ENCODE measurements at places on chromosomes 16 and 17.

- DNase-seq: no peak
These were observed 6.6 kb upstream of the BMERB1 start for GRCh38 chr16:15427648-15428239.

GRCh38 chr16:66746048-66746447 lies 5.4 kb downstream of the DYNC1LI2 start:
- no peak for DNase-seq

DNA sequence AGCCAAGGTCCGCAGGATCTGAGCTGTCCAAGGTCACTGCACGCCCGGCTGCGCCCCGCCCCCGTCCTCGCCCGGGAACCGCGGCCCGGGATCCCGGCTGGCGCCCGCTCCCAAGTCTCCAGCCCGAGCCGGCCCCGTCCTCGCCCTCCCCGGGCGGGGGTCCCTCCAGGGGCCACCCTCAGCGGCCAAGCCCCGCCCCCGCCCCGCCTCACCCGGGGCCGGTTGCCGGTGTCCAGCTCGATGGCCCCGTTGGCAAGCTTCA lies 216 bp downstream of the VPS9D1 start:
- DNase-seq: no peak

DNA sequence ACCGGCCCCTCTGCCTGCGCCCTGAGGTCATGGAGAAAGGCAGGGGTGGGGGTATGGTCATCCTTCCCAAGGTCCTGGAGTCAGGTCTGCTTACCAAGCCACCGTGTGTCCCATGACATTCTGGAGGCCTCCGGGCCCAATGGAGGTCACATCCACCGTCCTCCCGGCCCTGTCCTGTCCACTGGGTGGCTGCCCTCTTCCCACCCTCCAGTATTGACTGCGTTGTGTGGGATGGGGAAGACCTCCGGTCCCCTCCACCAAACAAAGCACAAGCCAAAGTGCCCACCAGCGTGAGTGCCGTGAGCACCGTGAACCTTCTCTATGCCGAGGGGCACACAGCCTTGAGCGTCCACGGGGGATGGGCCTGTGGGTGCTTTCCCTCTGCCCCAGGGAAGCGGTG lies 37.2 kb downstream of the LMF1 start:
- DNase-seq: no peak

GRCh38 chr16:2199621-2200139 lies 3.3 kb upstream of the CASKIN1 start:
- no peak for DNase-seq

DNA sequence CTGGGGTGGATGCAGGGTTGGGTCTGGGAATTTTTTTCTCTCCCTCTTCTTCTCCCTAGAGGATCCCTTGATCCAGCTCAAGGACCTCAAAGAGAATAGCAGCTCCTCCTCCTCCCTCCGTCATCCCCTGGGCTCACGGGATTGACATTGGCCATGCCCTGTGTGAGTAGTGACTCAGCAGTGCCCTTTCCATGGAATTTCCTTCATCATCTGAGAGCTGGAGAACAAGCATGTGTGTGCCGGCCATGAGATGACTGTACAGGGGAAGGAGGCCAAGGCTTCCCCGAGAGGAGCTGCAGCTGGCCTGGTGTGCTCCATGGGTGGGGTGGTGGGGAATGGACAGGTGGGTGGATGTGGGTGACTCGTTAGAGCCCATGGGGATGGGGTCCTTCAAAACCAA lies 8.9 kb upstream of the WSCD1 start:
- DNase-seq: no peak

DNA sequence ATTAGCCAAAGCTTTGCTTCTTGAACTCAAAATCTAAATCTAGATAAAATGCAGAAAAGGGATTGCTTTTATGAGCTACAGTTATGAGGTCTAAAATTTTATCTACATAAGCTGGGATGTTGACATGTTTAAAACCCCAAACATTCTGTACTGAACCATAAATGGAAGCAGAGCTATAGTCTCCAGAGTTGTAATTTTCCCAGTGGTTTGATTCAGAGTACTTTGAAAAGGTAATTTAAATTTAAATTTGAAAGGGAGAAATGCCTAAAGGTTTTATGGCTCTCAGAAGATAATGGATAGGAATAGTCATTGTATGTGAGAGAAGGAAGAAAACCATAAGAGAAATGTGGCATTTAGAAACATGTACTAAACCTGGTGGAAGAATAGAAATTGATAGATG lies 163.2 kb downstream of the PPM1E start:
- no peak for DNase-seq

DNA sequence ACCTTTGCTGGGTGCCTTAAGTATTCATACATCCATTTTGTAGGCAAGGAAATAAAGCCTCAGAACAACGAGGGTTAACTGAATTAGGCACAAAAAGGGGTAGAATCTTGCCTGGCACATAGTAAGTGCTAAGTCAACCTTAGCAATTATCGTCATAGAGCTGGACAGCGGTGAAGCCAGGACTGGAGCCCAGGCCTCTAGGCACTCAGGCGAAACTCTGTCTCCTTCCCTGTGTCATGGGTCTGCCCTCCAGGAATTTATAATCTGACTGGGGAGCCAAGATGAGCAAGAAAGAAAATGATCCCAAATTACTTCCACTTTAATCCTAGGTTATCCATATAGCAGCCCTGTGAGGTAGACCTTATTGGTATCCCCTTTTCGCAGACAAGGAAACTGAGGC lies 61.4 kb downstream of the KATNIP start:
- DNase-seq: no peak

- DNase-seq: no peak
These were observed 2.7 kb downstream of the CLUAP1 start for GRCh38 chr16:3503523-3503922.

DNA sequence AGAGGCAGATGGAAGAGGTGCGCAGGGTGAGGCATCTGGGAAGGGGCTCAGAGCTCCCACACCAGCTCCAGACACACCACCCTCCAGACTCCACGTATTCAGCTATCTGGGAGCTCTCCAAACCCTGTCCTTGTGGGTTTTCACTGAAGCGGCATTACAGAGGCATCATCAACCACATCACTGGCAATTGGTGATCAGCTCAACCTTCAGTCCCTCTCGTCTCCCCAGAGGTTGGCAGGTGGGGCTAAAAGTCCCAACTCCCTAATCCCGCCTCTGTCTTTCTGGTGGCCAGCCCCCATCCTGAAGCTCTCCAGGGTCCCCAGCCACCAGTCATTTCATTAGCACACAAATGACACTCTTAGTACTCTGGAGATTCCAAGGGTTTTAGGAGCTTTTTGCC lies 123.9 kb downstream of the KCNJ12 start:
- DNase-seq: no peak

DNA sequence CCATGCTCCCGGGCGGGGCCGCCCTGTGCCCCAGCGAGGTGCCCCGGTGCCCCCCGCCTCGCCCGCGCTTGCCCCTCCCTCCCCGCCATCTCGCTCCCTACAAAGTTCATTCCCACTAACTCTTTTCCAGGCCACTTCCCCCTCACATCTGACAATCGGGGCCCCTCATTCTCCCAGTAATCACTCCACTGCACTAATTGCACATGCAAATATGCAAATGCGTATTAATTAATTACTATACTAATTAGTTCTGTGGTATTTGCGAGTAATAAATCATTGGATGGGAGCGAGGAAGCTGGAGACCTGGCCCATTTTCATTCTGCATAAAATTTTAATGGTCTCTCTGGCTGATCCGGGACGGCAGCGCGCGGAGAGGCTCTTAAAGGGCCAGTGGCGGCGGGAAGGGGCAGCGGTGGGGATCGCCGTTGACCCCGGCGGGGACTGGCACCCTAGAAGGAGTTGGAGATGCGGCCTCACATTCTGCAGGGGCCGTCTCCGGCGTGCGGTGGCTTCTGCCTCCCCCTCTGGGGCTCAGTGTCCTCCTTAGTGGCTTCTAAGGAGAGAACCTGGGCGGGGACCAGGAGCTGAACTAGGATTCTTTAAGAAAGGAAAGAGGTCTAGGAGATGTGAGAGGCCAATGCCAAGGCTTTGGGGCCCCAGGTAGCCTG lies 8.4 kb upstream of the PPP1R1B start:
- no peak for DNase-seq

- no peak for DNase-seq
These were observed 24.4 kb downstream of the TNFRSF13B start for GRCh38 chr17:16947470-16947869.

DNA sequence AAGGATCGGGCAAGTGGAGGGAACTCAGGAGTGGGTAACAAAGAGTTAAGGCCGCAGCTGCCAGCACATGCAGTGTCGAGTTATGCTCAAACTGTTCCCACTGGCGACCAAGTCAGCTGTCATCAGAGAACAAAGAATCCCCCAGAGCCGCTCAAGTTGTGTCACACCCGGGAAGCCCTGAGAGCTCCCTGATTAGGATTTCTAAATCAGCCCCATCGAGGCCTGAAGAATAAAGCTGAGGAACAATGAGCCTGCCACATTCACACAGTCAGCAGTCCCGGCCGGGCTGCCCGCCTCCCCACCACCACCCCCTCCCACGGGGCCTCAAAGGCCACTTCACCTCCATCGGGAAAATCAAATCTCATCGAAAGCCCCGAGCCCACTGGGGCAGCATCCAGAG lies 84.5 kb downstream of the SOX9 start:
- no peak for DNase-seq

- DNase-seq: no peak
These were observed 9.5 kb upstream of the TCF25 start for GRCh38 chr16:89863741-89864526.

GRCh38 chr16:49634235-49635008 lies 221.5 kb downstream of the ZNF423 start:
- no peak for DNase-seq

DNA sequence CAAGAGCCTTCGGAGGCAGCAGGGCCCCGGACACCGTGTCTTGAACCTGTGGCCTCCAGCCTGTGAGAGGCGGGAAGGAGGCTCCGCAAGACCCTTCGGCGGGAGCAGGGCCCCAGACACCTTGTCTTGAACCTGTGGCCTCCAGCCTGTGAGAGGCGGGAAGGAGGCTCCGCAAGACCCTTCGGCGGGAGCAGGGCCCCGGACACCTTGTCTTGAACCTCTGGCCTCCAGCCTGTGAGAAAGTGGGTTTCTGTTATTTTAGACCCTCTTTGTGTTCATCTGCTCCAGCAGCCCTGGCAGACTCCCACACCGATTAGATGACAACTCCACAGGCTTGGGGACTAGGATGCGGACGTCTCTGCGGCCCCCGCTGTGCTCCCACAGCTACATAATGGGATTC lies 30.0 kb downstream of the FBXO31 start:
- no peak for DNase-seq

GRCh38 chr17:61451538-61452300 lies 503 bp upstream of the TBX4 start:
- DNase-seq: no peak

DNA sequence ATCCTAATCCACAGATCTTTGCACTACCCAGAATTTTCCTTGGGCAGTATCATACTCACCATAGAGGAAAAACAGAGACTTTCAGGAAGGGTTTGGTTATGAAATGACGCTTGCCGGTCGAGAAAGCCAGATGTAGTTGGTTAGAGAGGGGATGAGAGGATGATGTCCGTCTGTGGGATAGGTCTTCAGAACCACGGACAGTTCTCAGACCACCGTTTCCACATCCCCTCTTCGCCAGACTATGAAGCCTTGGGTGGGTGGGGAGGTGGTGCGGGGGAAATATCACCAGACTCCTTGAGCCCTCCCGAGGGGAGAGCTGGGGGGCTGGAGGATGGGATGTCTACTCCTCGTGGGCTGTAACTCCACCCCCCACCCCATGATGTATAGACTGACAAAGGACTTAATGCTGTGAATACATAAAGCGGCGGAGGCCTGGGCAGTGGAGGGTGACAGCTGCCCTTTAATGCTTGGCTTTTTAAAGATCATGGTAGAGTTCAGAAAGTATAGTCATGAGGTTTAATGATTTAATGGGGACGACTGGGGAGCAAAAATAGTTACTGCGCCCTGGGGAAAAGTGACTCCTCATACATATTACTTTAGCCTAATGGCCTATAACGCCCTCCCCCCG lies 96.6 kb downstream of the MRM1 start:
- no peak for DNase-seq

GRCh38 chr17:17768424-17769088 lies 68.2 kb downstream of the SREBF1 start:
- no peak for DNase-seq

DNA sequence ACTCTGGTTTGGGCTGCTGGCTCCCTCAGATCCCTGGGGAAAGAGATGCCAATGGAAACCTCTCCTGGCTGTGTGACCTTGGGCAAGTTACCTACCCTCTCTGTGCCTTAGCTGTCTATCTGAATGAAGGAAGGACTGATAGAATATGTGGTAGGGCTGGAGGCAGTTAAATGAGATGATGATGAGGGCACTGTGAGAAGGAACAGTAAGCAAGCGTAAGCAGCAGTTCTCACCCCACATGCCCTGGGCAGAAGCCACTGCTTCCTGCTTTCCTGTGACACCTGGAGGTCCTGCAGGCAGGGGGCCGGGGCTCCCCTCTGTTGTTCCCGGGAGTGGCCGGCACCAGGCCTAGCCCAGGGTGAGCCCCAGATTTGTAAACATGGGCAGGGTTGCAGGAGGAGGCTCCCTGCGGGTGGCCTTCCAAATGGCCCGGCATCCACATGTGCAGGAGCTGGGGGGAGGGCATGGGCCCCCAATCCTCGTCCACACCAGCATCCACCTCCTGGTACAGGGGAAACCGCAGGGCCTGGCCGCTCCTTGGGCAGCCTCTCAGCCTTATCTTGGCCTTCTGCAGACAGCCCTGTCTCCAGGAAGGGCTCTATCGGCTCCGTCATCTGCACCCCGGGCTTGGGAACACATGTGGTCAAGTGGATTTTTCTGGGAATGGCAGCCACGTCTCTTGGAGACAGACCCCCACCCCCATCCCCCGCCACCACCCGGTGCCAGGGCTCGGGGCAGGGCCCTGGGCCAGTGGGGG lies 235.6 kb upstream of the GSE1 start:
- DNase-seq: no peak

GRCh38 chr17:57696050-57696449 lies 49.0 kb downstream of the CCDC182 start:
- no peak for DNase-seq

GRCh38 chr17:17322516-17323510 lies 19.6 kb downstream of the NT5M start:
- no peak for DNase-seq

DNA sequence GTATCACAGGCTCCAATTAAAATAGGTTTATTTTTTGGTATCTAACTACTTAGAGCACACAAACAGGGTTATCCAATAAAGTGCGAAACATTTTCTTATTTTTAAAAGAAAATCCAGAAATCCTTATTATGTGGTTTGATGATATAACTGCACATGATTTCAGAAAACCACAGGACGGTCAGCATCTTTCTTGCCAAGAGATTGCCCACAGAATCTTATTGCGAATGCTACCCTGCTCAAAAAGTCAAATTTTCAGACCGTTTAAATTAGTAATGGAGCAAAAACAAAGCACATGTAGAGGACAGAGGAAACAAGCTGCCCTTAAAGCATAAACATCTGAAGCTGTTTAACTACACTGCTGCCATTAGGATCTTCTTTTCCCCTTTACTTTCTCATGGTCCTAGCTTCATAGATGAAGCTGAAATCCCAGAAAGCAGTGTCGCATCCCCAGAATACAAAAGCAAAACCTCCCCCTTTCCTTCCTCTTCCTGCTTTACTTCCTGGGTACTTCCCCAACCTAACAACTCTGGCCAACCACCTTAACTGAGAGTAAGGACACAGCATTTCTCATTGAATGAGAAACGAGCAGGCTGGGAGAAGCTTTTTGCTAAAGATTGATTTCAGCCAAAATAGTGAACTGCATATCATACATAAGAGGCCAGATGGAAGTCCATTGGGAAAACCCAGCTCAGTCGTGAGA lies 43.7 kb downstream of the CMTM4 start:
- no peak for DNase-seq
